AG20443 (cell line): ENCODE measurements at places on chromosomes 16 and 17.

DNA sequence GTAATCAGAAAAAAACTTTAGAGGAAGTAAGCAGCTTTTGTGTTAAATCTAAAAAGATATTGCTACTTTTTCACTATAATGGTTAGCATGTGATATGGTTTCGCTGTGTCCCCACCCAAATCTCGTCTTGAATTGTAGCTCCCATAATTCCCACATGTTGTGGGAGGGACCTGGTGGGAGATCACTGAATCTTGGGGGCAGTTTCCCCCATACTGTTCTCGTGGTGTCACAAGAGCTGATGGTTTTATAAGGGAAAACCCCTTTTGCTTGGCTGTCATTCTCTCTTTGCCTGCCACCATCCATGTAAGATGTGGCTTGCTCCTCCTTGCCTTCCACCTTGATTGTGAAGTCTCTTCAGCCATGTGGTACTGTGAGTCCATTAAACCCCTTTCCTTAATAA is 117.1 kb downstream of the KCNJ2 start:
- DNase-seq: no peak

- peak; percentile 39 for DNase-seq
Measured at GRCh38 chr16:80058214-80058613, 457.7 kb upstream of the MAF start.

DNA sequence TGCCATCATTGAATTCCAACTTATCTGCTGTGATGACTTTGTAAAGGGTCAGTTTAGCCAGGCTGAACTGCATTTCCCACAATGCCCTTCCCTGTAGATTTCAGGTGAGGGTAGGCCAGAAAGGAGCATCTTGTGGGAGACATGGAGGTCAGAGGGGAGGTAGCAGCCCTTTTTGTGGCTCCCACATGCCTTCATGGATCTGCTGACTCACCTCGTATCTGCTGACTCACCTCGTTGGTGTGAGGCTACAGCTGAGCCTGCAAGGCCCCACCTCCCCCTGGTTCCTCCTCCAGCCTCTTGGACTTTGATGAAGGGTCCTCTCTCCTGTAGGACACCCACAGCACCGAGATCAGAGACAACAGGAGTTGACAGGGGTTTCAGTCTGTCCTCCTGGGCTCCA is 102.5 kb downstream of the SALL1 start:
- DNase-seq: peak; percentile 33

DNA sequence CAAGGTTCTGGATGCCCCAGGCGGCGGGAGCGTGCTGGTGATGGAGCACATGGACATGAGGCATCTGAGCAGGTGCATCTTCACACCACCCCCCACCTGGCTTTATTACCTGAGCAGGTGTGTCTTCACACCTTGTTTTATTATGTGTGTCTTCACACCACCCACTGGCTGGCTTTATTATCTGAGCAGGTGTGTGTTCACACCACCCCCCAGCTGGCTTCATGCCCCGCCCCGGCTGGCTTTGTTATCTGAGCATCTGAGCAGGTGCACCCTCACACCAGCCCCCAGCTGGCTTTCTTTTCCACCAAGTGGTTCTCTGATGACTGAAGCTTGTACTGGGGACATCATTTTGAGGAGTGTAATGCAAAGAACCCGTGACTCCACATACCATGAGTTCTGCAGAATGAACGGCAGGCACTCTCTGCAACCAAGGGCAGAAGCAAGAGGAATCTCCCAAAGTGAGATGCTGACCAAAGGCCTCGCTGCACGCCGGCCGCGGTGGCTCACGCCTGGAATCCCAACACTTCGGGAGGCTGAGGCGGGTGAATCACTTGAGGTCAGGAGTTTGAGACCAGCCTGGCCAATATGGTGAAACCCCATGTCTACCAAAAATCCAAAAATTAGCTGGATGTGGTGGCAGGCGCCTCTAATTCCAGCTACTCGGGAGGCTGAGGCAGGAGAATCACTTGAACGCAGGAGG is 2.6 kb downstream of the FN3KRP start:
- DNase-seq: no peak

GRCh38 chr17:41354536-41354935 is 3.9 kb upstream of the KRT33A start:
- no peak for DNase-seq

GRCh38 chr17:2697611-2698162 is 13.9 kb downstream of the CLUH start:
- no peak for DNase-seq

- no peak for DNase-seq
Measured at GRCh38 chr17:62715882-62716390, 88.5 kb downstream of the MRC2 start.

DNA sequence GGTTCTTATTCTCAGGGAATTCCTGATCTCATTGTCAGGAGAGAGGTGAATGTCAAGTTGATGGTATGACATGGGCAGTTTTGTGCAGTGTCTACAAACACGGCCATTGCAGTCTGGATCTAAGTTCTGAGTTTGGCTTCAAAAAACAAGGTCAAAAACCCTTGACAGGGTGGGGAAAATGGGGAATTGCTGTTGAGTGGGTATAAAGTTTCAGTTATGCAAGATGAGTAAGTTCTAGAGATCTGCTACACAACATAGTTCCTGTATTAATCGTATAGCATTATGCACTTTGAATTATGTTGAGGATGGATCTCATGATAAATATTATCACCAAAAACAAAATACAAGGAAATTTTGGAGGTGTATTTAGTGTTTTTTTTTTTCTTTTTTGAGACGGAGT is 36.6 kb upstream of the CARMIL2 start:
- DNase-seq: no peak
